GM23248 (cell line): ENCODE measurements at places on chromosomes 2 and 18. TPM values are rescaled to one million over a fixed set of nuclear protein-coding genes. Genes with fewer than 3 reads are reported as not detected.

- no peak for DNase-seq
Measured at GRCh38 chr2:178776751-178777150, 30.5 kb downstream of the TTN start.

GRCh38 chr2:188292348-188293239, 920 bp downstream of the GULP1 start:
- peak; percentile 80 for DNase-seq

DNA sequence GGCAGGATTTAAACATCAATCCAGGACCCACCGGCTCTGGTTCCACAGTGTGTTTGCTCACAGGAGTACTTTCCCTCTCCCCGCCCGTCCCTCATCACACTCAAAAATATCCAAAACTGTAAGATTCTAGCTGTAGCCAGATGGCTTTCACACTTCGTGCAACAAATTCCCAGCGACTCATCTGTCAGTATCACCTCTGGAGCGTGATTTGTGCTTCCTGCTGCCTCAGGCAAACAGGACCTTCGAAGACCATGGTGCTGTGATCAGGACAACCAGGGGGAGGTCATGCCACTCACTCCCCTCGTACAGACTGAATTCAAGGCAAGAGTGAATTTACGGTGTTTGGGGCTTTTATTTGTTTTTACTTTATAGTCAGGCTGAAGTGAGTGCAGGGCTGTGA, 154.5 kb upstream of the PID1 start:
- peak; percentile 15 for DNase-seq

GRCh38 chr2:238988752-238989151, 140.9 kb downstream of the TWIST2 start:
- no peak for DNase-seq

DNA sequence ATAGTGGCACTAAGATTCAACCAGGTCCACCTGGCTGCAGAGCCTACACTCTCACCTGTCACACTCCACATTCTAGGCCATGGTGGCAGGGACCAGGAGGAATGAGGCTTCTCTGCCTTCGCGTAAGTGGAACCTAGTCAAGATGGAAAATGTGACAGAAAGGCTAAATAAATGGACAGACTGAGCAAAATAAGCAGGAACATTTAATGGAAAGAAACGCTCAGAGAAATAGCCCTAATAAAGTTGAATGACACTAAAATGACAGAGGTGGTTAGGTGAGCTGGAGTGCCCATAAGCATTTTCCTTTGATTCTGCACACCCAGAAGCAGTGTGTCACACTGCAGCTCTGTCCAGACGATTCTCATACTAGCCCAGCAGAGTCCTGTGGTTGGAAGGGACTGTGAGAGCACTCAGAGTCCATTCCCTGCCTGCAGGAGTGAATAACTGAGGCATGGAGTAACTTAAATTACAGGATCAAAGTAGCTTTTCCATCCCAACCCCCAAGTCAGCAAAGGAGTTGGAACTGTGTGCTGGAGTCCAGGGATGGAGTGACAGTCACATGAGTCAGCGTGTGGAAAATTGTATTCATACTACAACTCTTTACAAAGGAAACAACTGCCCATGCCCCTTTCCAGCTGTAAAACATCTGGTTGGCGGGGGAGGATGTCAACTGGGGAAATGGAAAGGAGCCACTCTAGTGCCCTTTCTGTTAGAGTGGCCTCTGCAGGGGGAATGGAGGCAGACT, 105.4 kb upstream of the LGALSL start:
- DNase-seq, result peak; percentile 80

DNA sequence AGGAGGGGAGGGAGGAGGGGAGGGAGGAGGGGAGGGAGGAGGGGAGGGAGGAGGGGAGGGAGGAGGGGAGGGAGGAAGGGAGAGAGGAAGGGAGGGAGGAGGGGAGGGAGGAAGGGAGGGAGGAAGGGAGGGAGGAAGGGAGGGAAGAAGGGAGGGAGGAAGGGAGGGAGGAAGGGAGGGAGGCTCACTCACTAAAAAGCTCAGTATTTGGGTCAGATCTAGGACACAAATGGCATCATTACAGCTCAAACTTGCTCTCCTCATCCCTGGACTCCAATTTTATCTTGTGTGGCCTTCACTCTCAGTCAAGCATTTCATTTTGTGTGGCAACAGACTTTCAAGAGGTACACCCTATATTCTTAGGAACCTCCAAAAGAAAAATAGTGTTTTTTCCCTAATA, 435.4 kb downstream of the IRS1 start:
- DNase-seq, result no peak

Gene CTAGE1
- total RNA-seq, result 0.11 TPM in 1 of 2 replicates, not detected in the other

GRCh38 chr2:30936977-30937376, 129.7 kb upstream of the CAPN13 start:
- no peak for DNase-seq

Gene ALK
- under 0.01 TPM in 1 of 2 replicates, not detected in the other for total RNA-seq

- peak; percentile 88 for DNase-seq
Measured at GRCh38 chr2:14632133-14632936, at the start of gene LRATD1. Gene LRATD1 (plus strand): TSS chr2:14632717. CDS start chr2:14633980, 1,263 bp downstream.

- peak; percentile 60 for DNase-seq
Measured at GRCh38 chr2:28129955-28130695, 239.6 kb downstream of the BABAM2 start.

Gene TMEM182
- 1.0 and 3.6 TPM in 2 replicates for total RNA-seq

- peak; percentile 46 for DNase-seq
Measured at GRCh38 chr18:10169064-10169562, 255.3 kb downstream of the VAPA start.

- DNase-seq, result no peak
Measured at GRCh38 chr2:44744961-44745892, 196.3 kb upstream of the SIX3 start.

Gene SCYGR2
- total RNA-seq, result not detected in 2 replicates

Gene CHST10
- 6.2 and 12.9 TPM in 2 replicates for total RNA-seq

GRCh38 chr2:197184959-197185586, 125.5 kb downstream of the ANKRD44 start:
- DNase-seq, result no peak

Gene C2orf78
- total RNA-seq, result not detected in 2 replicates

DNA sequence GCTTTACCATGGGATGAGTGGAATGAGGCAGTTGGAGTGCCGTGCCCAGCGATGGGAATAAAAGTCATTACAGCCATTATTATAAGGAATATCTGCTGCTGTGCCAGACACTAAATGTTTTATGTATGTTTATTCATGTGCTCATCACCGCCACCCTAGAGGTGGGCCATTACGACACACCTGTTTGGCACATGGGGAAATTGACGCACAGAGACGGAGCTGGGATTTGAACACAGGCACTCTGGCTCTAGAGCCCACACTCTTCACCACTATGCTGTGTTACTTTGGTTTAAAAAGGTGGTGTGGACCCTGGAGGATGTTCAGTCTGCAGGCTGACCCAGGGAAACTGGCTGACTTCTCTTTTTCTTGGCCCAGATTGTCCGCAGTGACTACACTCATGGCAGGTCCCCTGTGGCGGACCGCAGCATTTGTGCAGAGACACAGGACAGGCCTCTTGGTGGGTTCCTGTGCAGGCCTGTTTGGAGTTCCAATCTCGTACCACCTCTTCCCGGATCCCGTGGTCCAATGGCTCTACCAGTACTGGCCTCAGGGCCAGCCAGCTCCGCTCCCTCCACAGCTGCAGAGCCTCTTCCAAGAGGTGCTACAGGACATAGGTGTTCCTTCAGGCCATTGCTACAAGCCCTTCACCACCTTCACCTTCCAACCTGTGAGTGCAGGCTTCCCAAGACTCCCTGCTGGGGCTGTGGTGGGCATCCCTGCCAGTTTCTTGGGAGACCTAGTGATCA, 1.6 kb downstream of the TMEM177 start:
- DNase-seq, result no peak

- DNase-seq, result no peak
Measured at GRCh38 chr2:241067501-241068135, 34.5 kb downstream of the MTERF4 start.

DNA sequence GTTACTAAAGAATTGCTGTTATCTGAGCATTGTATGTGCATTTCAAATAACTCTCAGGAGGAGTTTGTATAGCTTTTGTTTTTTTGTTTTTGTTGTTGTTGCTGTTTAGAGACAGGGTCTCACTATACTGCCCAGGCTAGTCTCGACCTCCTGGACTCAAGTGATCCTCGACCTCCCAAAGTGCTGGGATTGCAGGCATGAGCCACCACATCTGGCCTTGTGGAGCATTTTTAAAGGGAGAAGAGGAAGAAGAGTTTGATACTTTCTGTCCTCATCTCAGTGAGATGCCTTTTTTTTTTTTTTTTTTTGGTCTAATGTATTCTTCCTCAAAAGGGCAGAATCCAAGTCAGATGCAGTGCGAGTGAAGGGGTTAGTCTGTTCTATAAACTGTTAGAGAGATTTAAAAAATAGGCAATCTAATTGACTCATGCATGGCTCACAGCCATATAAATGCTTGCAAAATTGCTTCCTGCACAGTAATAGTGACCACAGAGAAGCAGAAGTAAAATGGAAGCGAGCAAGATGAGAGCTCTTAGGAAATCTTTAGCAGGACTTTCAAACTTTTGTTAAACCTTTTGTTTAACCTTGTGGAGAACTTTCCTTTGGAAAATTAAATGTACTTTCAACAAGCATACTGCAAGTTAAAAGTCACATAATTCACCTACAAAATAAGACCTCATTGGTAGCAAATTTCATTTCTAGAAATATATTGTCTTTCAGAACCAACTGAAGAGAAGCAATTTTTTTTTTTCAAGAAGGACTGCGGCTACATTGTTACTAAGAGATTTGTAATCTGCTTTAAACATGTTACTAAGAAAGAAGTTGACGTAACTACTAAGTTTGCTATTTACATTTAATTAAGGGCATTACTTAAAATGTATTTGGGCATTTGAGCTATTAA, 52.3 kb upstream of the ROCK1 start:
- peak; percentile 93 for DNase-seq

DNA sequence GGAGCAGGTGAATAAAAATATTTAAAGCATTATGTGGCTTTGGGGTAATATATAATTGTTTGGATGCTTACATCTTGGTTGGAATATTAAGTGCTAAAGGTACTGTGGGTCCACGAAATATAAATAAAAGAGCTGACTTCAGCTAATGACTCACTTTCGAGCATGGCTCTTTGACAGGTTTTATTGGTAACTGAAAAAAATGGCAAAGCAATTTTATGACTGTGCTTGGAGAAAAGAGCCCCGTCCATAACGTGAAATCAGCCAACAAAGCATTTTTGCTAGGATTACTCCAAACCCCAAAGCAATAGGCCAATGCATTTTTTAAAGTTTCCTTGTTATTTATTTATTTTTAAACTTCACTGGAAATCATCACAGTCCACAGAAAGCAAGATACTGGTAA, 397.2 kb upstream of the CDH19 start:
- DNase-seq, result no peak

DNA sequence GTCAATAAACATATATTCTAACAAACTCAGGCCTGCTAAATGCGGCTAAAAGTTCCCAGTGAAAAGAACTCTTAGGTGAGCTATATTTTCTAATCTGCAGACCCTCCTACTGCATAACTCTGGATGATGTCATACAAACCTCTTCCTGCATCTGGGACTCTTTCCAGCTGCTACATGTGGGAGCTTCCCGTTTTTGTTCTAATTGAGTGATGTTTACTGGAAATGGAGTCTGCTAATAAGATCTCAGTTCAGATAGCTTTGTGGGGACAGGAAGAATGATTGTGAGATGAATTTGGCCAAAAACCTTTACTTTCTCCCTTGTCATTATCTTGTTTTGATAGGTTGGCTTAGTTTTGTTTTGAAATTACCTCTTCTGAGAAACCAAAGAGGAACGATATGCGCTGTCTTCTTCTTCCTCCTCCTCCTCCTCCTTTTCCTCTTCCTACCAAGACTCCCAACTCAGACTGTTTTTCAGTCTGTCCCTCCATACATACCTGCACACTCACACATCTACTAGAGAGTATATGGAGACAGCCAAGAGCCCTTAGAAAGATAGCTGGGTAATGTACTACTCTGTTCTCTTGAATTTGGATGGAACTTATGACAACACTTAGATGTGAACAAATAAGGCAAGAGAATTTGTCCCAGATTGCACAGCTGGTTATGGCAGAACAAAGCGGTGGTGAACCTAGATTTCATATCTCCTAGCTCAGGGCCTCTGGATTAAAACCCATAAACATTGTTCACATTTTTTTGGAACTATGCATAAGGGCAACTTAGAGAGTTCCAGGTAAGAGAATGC, 39.8 kb upstream of the AAK1 start:
- peak; percentile 78 for DNase-seq

Gene VWA3B
- total RNA-seq, result not detected in 2 replicates

Gene FN1
- total RNA-seq, result 33,406 and 36,331 TPM in 2 replicates

GRCh38 chr2:210132239-210132638, 39.0 kb downstream of the KANSL1L start:
- DNase-seq, result no peak

DNA sequence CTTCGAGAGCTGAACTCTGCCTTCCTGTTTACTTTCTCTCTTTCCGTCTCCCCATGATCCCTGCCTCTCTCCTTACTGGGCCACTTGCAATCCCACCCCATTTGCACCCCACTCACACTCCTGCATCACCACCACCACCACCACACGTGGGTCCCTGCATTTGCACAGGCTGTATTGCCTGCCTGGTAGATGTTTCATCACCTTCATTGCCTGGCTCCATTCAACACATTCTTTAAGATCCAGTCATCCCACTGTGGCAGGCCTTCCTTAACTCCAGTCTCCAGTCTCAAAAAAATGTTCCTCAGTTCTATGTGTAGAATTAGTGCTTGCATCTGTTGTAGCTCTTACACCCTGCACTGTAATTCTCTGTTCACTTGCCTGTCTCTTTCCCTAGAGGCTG, 13.9 kb downstream of the NOSTRIN start:
- DNase-seq, result peak; percentile 89

DNA sequence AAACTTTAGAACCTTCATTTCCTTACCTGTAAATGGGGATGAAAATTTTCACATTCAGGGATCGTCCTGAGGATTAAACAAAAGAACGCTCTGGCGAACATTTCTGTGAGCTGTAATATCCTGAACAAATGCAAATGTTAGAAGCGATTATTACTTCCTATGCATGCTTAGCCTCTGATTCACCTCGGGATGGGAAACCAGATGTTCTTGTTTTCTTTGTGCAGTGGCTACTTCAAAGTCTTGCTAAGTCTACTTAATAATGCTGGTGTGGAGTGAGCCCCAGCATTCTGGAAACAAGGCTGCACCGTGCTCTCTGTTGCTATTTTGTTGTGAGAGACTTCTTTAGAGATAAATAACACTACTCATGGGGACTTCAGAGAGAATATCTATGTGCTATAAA, 119.1 kb upstream of the PELI1 start:
- peak; percentile 86 for DNase-seq

DNA sequence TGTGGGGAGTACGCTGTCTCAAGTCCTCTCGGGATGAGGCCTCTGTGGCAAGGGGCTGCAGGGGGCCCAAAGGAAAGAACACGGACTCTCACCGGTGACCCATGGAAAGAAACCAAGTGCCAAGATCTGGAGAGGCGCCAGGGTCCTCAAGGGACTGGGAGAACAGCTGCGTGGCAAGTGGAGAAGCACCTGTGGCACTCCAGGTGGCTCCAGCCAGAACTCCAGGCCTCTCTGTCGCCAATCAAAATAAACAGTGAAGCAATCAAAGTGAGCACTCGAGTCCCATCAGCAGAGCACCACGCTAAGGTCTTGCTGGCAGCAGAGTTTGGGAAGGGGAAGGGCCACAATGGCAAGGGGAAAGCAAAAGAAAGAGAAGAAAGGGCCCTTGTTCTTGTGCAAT, 54.7 kb downstream of the BCL2 start:
- no peak for DNase-seq
